ENCODE measurements at places on chromosomes 11 and 22.
A peak's percentile ranks its signal among the peaks of the same experiment; 100 is the strongest.

DNA sequence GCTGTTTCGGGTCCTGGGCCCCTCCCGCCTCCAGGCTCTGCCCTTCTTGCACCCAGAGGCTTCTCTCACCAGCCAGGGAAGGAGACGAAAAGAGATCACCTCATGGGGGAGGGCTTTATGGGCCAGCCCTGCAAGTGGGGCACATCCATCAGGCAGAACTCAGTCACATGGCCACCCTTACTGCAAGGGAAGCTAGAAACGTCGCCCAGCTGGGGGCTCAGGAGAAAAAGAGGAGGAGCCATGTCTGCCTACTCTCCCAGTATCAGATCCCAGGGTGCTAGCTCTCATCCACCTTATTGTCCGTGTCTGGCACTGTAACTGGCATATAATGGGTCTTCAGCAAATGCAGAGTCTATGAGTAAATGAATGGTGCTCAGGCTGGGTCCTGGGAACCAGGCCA, 24.2 kb downstream of the MFNG start:
- no peak for DNase-seq

- no peak for DNase-seq
Measured at GRCh38 chr11:74543991-74544390, 48.4 kb upstream of the POLD3 start.

DNA sequence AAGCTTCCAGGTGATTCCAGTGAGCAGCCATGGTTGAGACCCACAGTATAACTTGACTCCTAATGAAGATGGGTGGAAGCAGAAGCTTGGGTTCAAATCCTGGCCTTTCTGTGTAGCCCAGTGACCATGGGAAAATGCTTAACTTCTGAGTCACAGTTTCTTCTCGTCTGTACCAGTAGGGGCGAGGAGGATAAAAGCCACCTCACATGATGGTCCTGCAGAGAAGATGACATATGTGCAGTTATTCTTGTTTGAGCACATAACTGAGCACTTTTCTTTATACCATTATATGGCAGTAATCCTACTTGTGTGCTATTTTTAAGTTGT, 4.9 kb downstream of the TMEM109 start:
- no peak for DNase-seq

DNA sequence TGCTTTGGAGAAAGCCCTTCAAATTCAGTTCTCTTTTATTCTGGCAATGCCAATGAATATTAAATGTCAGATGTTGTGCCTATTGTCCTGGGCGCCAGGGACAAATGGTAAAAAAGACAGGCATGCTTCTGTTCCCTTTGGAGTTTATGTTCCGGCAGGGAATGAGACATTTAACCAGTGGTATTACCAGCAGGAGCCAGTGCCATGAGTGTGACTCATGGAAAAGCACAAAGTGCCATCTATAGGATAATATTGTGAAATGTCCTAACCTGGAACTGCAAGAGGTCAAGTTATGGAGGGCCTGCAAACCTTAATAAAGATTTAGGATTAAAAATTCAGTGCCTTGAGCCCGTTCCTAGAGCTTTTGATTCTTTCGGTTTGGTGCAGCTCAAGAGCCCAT, 39.5 kb downstream of the REXO2 start:
- DNase-seq: no peak

DNA sequence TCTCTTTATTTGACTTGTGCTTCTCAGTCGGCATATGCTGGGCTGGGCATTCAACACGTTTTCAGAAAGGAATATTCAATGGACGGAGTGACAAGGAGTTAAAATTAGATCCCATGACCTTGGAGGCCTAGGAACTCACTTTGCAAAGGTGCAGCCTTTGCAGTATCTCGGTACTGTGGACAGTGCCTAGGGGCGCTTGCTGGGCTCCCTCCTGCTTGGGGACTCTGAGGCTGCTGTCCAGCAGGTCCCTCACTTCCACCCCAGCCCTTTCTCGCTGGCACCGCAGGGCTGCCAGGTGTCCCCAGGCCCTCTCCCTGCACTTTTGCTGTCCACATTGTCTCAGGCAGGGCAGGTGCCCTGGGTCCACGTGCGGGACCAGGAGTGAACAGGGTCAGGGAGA, 255.5 kb upstream of the B3GAT1 start:
- DNase-seq: no peak

- no peak for DNase-seq
Measured at GRCh38 chr11:92675810-92676209, 293.6 kb upstream of the MTNR1B start.

DNA sequence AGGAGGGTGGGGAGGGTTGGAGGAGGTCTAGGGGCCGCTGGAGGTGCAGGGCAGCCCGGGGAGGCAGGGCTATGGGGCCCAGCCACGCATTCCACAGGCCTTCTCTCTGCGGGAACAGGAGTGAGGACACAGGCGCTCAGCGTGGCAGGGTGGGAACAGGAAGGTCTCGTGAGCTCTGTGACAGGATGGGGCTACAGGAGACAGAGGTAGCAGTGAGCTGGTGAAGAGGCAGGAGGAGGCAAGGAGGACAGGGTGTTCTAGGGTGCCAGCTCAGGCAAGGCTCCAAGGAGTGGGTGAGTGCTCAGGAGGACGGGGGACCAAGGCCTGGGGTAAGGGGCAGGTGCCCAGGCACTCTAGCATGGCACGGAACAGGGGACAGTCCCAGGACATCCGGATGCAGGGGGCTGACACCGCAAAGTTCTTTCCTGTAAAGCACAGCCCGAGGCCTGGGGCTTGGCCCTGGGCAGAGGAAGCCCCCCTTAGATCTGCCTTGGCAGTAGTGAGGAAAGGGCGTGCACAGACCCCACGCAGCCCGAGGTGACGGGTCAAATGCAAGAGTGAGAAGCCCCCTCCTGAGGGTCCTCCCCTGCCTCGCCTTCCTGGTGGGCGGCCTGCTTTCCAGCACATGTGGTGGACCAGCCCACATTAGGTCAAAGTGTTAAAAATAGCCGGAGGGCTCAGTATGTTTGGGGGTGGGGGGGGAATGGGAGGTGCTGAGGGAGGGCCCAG, 4.7 kb upstream of the NEAT1 start:
- no peak for DNase-seq

DNA sequence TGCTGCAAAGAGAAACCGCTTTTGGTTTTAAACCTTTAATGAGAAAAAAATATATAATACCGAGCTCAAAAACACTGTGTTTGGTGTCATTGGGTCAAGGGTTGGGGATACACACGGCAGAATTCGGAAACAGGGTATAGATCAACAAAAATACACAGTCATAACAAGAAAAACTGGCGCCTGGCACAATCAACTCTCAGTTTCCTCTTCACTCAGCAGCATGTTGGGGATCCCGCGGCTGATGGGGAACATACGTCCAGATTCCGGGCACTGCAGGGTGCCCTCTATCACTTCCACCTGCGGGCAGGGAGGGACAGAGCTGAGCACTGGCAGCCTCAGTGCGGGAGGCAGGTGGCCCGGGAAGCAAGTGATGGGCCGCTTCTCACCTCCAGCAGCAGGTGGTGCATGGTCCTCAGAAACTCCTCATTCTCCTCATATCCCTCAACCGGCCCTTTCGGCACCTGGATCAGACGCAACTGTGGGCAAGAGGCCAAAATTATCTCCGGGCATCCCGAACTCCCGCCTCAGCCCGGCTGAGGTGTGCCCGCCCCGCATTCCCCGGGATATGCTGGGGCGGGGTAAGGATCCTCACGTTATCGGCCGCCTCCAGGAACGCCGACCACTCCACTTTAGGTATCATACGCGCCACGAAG, 561 bp downstream of the TRMT112 start:
- DNase-seq: no peak

GRCh38 chr11:86695373-86695772, 23.0 kb upstream of the ME3 start:
- DNase-seq: no peak

- no peak for DNase-seq
Measured at GRCh38 chr22:36197065-36197440, 4.6 kb downstream of the APOL4 start.

DNA sequence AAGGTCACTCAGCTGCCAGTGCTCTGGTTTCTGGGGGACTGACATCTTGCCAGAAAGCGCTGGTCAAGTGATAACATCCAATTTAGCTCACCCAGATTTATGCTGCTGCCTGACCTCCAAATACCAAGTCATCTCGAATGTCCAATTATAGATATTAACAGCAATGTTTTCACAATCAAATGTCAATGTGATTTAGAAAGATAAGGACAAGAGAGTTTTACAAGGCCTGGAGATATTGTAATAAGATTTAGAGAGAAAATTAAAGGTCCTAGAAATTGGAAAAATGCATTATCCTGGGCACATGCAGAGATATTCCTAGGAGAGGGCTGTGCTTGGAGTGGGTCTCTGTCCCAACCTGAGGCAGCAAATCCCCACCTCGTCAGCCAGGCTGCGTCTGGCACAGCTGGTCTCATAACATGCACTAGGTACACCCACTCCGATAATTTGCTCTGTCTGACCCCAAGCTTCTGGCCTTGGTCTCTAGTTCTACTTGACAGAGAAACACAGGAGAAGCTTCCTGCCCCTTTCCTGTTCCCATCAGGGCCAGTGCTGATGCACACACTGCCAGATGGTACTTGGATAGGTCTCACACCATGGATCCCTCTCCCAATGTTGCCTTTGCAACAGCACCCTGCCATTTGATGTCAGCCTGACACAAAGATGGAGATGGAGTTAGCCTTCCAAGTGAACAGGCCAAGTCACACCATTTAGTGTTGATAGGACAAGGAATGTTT, 28.6 kb downstream of the USH1C start:
- DNase-seq: no peak

DNA sequence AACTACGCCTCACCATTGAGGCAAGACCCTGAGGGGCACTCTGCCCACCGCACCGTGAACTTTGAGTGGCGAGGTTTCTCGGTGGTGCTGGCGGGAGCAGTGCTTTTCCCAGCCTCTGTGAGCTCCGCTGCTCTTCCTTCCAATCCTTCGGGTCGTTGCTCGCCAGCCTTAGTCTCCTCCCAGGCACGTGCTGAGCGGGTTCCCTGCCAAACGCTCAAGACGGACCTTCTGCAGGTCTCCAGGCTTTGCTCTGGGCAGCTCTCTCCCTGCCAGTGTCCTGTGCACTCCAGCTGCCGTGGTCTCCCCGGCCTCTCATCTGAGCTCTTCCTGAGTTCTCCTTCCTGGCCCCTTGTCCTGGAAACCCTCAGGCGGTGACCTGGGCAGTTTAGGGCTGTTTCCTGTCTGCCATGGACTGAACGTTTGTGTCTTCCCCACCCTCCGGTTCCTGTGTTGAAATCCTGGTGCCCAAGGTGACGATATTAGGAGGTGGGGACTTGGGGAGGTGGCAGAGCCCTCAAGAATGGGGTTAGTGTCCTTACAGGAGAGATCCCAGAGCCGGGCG, 11.2 kb upstream of the MUC6 start:
- DNase-seq: no peak

DNA sequence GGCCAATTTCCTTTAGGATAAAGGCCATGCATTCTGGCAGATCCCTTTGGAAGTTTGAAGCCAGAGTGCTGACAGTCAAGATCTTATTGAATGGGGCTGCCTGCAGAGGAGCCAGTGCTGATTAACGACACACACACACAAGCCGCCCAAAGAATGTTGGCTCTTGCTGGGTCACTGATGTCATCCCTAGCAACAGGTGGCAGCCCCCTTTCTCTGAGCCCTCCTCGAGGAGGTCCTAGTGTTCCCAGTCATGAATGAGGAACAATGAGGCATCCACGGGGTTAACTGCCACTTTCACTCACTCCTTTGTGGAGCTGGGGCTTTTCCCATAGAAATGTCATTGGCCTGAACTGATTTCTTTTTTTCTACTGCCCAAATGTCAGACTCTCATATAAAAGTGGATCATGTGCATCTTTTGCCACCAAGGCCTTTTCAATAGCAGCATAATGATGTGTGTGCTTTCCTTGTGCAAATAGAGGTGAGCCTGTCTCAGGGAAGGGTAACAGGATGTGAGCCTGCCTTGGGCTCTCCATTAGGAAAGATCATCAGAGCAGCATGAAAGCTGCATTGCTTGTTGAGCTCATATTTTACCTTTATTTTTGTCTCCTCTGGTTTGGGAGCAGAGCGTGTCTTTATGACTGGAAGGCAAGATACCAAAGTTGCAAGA, 301.8 kb upstream of the MTNR1B start:
- DNase-seq: no peak

GRCh38 chr11:5124891-5125620, 13.1 kb downstream of the OR52A5 start:
- no peak for DNase-seq

- peak; percentile 84 for DNase-seq
Measured at GRCh38 chr11:16097543-16097942, 258.8 kb downstream of the SOX6 start.

DNA sequence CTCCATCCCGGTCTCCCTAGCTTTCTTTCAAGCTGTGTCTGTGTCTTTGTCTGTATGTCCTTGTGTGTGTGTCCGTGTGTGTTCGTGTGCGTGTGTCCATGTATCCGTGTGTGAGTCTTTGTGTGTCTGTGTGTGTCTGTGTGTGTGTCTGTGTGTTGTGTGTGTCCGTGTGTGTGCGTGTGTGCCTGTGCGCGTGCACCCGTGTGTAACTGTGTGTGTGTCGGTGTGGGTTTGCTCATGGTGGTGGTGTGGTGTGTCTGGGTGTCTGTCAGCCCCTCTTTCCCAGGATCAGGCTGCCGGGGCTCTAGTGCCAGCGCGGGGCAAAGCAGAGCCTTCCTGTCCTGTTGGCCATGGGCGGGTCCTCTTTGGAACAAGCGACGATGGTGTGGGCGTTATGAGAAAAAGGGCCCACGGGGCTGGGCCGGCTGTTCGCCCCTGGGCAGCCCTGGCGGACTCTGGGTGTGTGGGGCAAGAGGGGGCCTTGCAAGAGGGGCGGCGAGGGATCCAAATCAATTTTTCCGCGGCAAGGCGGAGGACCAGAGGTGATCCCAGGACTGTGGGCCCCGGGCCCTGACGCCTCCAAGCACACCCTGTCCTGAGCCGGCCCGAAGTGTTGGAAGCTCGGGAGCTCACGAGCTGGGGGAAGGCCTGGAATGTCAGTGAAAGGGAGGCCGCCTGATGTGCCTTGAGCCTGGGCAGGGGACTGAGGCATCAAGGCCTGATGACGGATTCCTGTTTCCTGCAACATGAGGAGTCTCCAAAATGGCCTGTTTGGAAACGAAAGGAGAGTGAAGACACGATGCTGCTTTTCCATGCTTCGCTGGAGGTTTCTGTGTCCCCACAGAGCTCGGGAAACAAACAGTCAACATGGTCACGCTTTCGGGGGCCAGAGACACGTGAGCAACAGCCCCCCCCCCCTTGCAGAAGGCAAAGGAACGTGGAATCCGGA, 3929.2 kb upstream of the OR11H1 start:
- DNase-seq: no peak

- DNase-seq: no peak
Measured at GRCh38 chr22:29719899-29720645, at the start of gene CABP7. Gene CABP7 (plus strand): TSS chr22:29720003. CDS start chr22:29720425, 422 bp downstream.

DNA sequence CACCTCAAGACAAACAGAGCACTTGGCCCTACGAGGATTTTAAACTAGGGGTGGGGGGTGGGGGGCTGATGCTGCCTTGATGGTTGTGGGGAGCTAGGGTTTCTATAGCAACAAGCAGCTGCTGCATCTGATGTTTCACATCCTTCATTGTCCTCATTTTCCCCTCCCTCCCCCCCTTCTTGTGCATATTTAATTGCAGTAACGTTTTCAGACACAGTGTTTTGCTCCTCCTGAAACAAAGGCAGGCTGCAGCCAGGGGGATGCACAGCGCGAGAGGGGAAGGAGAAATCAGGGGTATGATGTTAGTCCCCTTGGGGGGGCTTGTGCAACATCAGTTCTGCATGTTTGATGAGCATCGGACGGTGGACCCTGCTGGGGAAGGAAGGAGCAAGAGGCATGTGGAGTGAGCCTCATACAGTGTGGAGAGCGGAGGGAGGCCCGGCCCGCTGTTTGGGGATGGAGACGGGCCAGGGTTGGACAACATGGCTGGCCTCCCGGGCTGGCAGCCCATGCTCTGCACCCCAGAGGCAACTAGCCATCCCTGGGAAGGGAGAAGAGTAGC, 208.3 kb downstream of the CEP164 start:
- peak; percentile 65 for DNase-seq

- DNase-seq: no peak
Measured at GRCh38 chr11:12542186-12542935, 131.9 kb upstream of the TEAD1 start.

Measured in NCI-H1417 treated with DMSO at 0.1 percent for 48 hours (cell line).